Suprapubic skin (tissue), 4 donors: ENCODE measurements at places on chromosomes 5 and 9.
A peak's percentile ranks its signal among the peaks of the same experiment; 100 is the strongest.

GRCh38 chr5:124234770-124235562 is 511.5 kb downstream of the ZNF608 start:
- H3K27ac ChIP-seq = no peak overlapping the region
- no peak for DNase-seq
- H3K27me3 ChIP-seq = no peaks in the 10 kb centered on the region
- H3K36me3 ChIP-seq = no peaks in the 10 kb centered on the region

- H3K4me3 ChIP-seq = no peak overlapping the region
- H3K27me3 ChIP-seq = no peaks in the 10 kb centered on the region
- no peaks in the 10 kb centered on the region for H3K36me3 ChIP-seq
Measured at GRCh38 chr5:71862507-71863060, 143.5 kb downstream of the CARTPT start.

- no peak overlapping the region for H3K4me3 ChIP-seq
- no peaks in the 10 kb centered on the region for H3K27me3 ChIP-seq
- H3K36me3 ChIP-seq = no peaks in the 10 kb centered on the region
- no peak overlapping the region for H3K27ac ChIP-seq
- peaks cover 4% of the 10 kb centered on the region for H3K4me1 ChIP-seq
Measured at GRCh38 chr5:168030912-168031311, 260.5 kb upstream of the WWC1 start.

GRCh38 chr5:66440202-66440680 is 156.0 kb upstream of the MAST4 start:
- no peak for DNase-seq
- H3K36me3 ChIP-seq = no peaks in the 10 kb centered on the region
- H3K27me3 ChIP-seq = no peaks in the 10 kb centered on the region
- H3K27ac ChIP-seq = no peak overlapping the region
- no peaks in the 10 kb centered on the region for H3K4me1 ChIP-seq

DNA sequence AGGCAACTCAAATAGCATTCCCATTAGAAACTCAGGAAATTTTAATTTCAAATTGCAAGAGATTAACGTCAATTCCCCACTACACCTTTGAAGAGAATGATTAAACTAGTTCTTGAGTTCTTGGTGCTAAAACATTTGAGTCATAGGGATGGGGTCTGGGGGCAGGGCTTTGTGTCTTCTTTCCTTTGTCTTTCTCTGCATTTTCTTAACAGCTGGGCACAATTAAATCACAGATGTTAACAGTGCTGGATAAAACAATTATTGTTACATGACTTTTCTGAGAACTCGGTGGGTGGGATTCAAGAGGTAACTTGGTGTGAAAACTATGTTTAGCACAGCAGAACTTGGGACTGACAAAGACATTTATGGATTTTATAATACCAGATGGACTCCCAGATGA is 351.9 kb upstream of the TNC start:
- H3K4me3 ChIP-seq = no peak overlapping the region
- DNase-seq = no peak
- no peak overlapping the region for H3K27ac ChIP-seq
- H3K4me1 ChIP-seq = no peaks in the 10 kb centered on the region
- H3K36me3 ChIP-seq = no peaks in the 10 kb centered on the region

DNA sequence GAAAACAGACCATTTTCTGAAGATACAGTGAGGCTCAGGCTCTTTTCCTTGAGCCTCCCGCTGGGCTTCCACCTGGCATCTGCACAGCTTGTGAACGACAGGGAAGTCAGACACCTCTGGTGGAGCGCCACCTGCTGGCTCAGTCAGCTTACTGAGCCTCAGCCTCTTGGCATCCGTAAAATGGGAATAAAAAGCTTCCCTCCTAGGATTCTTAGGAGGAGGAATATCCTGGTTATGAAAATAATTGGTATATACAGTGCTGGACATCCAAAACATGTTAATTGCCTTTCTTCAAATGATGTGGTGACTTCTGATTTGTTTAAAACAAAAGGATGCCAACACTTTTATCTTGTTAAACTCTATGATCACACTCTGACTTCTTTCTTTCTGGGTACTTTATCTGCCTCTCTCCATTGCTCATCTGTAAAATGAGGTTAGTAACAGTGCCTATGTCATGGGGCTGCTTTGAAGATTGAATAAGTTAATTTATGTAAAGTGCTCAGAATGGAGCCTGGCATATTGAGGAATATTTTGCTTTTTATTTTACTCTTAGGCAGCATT is 67.5 kb downstream of the MAMDC2 start:
- DNase-seq = peak; percentile 90
- peaks cover 9% of the 10 kb centered on the region for H3K4me1 ChIP-seq
- H3K27me3 ChIP-seq = no peaks in the 10 kb centered on the region
- H3K4me3 ChIP-seq = no peak overlapping the region

GRCh38 chr9:124697326-124698200 is 73.5 kb downstream of the NR6A1 start:
- no peak overlapping the region for H3K4me3 ChIP-seq
- H3K4me1 ChIP-seq = no peaks in the 10 kb centered on the region
- no peaks in the 10 kb centered on the region for H3K36me3 ChIP-seq
- no peak overlapping the region for H3K27ac ChIP-seq

DNA sequence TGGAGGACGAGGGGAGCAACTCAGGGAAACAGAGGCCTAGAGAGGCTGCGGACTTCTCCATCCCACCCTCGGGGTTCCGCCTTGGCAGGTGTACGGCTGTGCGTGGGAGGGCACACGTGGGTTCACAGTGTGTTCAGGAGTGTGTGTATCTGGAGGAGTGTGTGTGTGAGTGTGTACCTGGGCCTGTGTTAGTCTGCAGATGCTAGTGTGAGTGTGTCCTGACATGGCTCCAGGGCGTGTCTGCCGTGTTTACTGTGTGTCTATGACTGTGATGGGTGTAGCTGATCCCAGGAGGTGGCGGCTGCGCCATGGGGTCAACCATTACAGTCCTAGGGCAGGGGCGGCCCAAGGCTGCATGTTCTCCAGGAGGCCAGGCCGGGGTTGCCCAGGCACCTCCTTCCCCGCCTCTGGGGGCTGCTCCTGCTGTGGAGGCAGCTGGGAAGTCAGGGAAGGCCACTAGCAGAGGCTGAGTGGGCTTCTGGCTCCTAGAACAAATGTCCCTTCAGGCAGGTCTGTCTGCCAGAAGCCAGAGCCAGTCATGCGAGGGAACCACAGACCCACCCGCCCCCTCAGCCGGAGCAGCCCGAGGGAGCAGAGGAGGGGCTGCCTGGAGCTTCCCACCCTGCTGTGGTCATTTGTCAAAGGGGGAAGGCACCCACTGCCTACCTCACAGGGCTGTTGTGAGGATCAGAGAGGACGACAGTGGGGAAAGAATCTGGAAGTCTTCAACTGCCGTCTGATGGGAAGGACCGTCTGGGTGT is 21.4 kb downstream of the CRB2 start:
- peaks cover 25% of the 10 kb centered on the region for H3K4me1 ChIP-seq
- no peak overlapping the region for H3K4me3 ChIP-seq
- H3K27me3 ChIP-seq = peaks cover 34% of the 10 kb centered on the region
- no peak for DNase-seq
- H3K36me3 ChIP-seq = peaks cover 4% of the 10 kb centered on the region
- no peak overlapping the region for H3K27ac ChIP-seq

- no peak for DNase-seq
- H3K27me3 ChIP-seq = no peaks in the 10 kb centered on the region
- H3K36me3 ChIP-seq = no peaks in the 10 kb centered on the region
- no peak overlapping the region for H3K4me3 ChIP-seq
- H3K27ac ChIP-seq = no peak overlapping the region
Measured at GRCh38 chr5:91424638-91425436, 41.7 kb upstream of the ARRDC3 start.

GRCh38 chr9:91516777-91517176 is 93.1 kb upstream of the NFIL3 start:
- H3K4me1 ChIP-seq = peaks cover 3% of the 10 kb centered on the region
- no peak overlapping the region for H3K27ac ChIP-seq
- H3K4me3 ChIP-seq = no peak overlapping the region
- H3K36me3 ChIP-seq = no peaks in the 10 kb centered on the region
- no peaks in the 10 kb centered on the region for H3K27me3 ChIP-seq
- no peak for DNase-seq

DNA sequence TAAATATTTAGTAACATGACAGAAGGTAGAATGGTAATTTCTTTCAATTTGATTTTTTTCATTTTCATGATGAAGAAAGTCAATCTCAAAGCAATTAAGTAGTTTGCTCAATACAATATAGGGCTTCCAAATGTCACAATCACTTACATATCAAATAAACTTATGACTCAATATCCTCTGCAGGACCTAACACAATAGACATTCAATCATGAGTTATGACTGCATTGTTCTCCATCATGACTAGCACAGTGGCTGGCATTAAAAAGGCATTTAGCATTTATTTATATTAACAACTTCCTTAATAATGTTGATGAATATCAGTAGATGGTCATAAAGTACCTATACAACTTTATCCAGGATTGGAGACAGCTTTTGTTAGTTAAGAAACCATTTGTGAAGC is 1499.6 kb downstream of the EFNA5 start:
- H3K27ac ChIP-seq = no peak overlapping the region
- no peak for DNase-seq
- no peaks in the 10 kb centered on the region for H3K27me3 ChIP-seq
- no peak overlapping the region for H3K4me3 ChIP-seq
- no peaks in the 10 kb centered on the region for H3K4me1 ChIP-seq

- H3K36me3 ChIP-seq = no peaks in the 10 kb centered on the region
- H3K27ac ChIP-seq = no peak overlapping the region
- DNase-seq = no peak
- peaks cover 6% of the 10 kb centered on the region for H3K4me1 ChIP-seq
- H3K27me3 ChIP-seq = no peaks in the 10 kb centered on the region
Measured at GRCh38 chr9:110058304-110058953, 149.5 kb downstream of the C9orf152 start.

DNA sequence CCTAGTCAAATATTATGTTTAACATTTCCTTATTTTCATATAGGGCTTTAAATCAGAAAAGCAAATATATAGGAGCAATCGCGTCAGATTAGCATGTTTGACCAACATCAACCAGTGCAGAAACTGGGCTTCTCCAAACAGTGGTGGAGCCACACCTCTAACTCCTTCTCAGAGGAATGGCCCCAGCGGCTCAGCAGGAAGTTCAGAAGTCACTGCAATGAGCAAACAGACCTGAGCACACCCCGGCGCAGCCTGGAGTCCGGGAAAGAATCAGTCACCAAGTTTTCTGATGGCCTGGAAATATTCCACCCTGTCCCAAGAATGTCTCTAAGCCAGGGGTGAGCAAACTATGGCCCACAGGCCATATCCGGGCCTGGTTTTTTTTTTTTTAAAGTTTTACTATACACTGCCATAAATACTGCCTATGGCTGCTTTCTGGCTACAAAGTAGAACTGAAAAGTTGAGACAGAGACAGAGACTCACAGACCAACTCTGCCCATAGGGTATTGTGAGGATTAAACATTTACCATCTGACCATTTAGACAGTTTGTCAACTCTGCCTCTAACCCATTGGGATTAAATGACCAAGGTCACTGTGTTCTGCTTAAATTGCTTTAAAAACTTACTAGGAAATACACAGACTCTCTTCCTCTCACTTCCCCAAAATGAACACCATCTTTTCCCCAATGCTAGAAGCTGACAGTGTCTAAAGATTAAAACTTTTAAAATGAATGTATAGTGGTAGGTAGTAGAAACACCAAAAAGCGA is 5.4 kb downstream of the GOLM1 start:
- DNase-seq = no peak
- no peaks in the 10 kb centered on the region for H3K36me3 ChIP-seq
- no peaks in the 10 kb centered on the region for H3K27me3 ChIP-seq
- no peak overlapping the region for H3K27ac ChIP-seq
- H3K4me3 ChIP-seq = no peak overlapping the region

DNA sequence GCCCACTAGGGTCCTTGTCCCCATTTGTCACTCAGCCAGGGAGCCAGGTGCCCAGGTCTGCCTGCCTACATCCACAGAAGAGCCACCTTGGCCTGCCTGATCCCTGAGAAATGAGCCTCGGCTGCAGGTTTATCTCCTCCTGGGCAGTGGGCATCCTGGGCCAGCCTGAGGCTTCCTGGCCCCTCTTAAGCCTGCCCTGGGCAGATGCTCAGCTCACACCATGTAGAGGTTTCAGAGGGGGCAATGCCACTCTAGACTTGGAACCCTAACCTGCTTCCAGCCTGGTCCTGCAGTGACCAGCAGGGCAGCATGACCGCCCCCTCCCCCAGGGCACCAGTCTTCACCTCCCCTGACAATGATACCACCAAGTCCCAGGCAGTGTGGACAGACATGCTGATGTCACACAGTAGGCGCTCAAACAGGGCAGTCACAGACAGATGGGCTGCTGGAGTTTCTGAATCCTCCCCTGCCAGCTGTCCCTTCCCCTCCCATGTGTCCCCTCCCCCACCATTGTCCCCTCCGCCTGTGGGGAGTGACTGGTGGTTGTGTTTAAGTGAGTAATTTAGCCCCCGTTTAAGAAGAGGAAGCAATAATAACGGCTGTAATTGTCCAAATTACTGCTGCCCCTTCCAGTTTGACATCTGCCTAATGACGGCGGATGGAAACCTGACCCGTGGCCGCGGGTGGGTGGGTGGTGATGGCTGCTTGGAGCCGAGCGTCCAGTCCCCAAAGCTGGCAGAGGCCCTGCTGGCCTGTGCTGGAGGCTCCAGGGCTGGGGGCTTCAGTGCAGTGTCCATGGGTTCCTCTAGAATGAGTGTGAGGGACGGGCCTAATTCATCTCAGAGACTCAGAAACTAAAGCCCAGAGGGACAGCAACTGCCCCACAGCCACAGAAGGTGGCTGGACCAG is 147.7 kb downstream of the BARX1 start:
- peaks cover 29% of the 10 kb centered on the region for H3K27me3 ChIP-seq
- H3K27ac ChIP-seq = no peak overlapping the region
- no peak overlapping the region for H3K4me3 ChIP-seq
- no peaks in the 10 kb centered on the region for H3K36me3 ChIP-seq
- H3K4me1 ChIP-seq = no peaks in the 10 kb centered on the region

DNA sequence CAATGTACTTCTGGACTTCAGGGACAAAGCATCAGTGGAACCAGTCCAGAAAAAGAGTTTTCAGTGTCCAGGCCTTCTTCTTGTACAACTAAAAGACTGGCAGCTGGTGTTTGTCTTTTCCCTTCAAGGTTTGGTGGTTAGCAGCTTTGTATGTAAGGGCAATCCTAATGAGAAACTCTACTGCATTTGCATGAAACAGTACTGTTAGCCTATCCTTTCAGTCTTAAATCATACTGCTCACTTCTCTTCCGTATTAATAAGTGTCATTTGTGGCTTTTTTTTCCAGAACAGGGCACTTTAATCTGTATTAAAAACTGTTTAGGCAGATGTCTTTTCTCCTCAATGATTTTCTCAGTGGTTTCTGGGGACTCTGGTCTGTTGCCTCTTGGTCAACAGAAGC is 48.9 kb downstream of the FAM174A start:
- DNase-seq = no peak
- H3K27me3 ChIP-seq = no peaks in the 10 kb centered on the region
- no peak overlapping the region for H3K4me3 ChIP-seq
- no peaks in the 10 kb centered on the region for H3K4me1 ChIP-seq

- H3K27me3 ChIP-seq = no peaks in the 10 kb centered on the region
- no peak overlapping the region for H3K27ac ChIP-seq
- H3K4me1 ChIP-seq = peaks cover 29% of the 10 kb centered on the region
Measured at GRCh38 chr5:10485897-10486296, 44.2 kb downstream of the ROPN1L start.

- H3K27me3 ChIP-seq = no peaks in the 10 kb centered on the region
- no peaks in the 10 kb centered on the region for H3K4me1 ChIP-seq
- no peak overlapping the region for H3K4me3 ChIP-seq
- DNase-seq = no peak
- no peak overlapping the region for H3K27ac ChIP-seq
Measured at GRCh38 chr5:158852622-158853021, 247.1 kb downstream of the EBF1 start.

- H3K4me3 ChIP-seq = no peak overlapping the region
- no peaks in the 10 kb centered on the region for H3K36me3 ChIP-seq
- H3K27ac ChIP-seq = no peak overlapping the region
Measured at GRCh38 chr9:72274916-72275315, 90.1 kb downstream of the ZFAND5 start.
